Stimulated activated naive CD4-positive, alpha-beta T cell treated with Interleukin-2 at 50 U/mL for 16 hours (primary cell): ENCODE measurements at places on chromosomes 11 and 22.

DNA sequence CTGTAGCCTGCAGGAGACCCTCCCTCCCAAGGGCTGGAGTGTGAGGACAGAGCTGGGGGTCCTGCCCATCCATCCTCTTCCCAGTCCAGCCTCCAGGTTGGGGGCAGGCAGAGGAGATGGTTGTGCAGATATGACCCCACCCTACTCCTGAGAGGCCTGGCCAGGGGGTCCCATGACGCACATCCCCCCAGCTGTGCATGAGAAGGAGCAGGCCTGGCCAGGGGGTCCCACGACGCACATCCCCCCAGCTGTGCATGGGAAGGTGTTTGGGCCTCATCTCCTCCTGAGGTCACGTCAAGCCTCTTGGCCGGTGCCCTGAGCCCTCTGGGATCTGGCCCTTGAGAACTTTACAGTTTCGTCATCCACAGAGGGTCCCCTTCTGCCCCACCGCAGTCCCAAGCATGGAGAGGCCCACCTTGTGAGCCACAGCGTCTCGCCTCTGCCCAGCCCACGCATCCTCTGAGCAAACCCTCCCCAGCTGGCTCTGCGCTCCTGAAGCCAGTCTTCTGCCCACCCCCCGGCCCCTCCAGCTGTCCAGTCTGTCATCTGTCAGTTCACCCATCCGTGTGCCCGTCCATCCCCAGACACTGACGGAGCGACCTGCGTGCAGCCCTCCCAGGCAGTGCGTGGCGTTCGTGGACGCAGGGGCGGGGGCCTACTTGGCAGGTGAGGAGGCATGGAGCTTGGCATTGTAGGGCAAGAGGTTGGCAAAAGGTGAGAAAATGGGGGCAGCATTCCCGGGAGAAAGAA is 2.3 kb downstream of the ANO9 start:
- no peak for DNase-seq

- DNase-seq, result no peak
These were observed 233.3 kb downstream of the CTTN start for GRCh38 chr11:70631624-70632047.

DNA sequence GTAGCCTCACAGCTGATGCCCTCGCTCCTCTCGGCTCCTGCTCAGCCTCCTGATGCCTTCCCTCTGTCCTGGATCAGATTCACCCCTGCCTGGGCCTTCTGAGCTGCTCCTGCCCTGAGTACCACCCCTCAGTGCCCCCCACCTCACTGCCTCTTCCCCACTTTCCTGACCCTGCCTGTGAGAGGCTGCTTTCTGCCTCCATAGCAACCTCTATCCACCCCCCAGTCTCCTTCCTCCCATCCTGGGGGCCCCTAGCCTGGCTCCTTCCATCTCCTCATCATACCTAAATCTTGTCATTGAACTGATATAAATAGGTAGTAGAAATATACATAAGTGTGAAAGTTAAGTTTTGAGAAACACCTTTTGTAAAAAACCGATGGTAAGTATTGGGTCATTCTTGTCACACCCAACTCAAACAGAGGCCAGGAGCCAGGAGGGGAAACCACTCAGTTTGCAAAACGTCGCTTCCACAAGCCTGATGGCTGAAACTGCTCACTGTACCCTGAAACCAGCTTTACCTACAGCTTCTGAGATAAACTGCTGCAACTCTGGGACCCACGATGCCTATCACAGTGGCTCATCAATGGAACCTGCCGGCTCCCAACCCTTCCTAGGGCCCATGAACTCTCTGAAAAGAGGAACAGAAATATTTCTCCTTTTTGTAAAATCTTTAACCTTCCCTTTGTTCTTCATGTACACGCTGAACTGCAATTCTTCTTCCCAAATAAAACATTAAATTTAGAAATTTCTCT is 4.8 kb upstream of the APOBEC3H start:
- DNase-seq, result peak; percentile 29

DNA sequence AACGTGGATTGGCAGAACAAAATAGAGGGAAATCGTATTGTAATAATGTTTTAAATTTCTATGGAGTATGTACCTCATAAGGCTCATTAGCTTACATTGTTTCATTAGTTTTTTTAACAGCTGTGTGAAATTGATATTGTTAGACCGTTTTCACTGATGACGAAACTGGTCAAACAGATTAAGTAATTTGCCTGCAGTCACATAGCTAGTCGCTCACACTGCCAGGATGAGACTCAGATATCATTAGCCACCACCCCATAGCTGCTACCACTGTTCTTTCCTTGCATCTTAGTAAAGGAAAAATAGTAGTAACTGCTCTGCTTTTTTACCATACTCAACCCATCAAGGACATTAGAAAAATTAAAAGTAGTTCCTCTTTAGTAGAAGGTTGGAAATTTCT is 64.0 kb downstream of the DKK3 start:
- no peak for DNase-seq

GRCh38 chr11:125999234-125999880 is 53.5 kb downstream of the VSIG10L2 start:
- DNase-seq, result no peak

- DNase-seq, result no peak
These were observed 46.2 kb upstream of the SMCO4 start for GRCh38 chr11:93589347-93589746.

DNA sequence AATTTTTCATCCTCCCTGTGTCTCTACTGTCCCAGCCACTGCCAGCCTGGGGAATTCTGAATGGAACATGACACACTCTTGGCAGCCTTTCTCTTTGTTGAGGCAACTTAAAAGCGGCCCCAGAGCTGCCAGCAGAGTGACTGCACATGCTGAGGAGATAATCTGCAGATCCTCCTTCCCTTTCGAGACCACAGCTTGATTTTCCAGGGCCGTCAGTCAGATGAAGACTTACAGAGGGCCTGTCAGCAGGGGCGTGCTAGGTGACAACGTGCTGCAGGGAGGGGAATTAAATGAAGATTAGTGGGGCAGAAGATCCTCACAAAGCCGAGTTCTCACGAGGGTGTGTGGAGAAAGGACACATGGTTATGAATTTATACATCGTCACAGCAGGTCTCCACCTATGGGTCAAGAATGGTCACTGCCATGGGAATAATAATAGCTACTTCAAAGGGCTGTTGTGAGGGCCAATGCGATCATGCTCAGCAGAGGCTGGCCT is 193.5 kb upstream of the PITPNB start:
- no peak for DNase-seq

DNA sequence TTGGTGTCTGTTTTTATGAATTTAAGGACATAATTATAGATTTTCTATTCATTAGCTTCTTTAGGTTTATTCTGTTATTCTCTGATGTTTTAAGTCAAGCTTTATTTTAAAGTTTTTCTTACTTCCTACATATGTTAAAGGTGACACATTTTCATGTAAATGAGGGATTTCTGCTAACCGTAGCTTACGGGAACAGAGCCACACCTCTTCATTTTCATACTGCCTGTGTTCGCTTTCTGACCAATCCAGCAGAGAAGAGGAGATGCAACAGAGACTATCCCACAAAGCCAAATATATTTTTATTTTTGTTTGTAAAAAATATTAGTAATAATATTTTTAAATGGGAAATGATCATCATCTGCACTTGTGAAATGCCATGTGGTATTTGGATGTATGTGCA is 774.1 kb downstream of the BRD1 start:
- DNase-seq, result no peak

- peak; percentile 96 for DNase-seq
These were observed at the start of gene THAP7 for GRCh38 chr22:21001601-21002325. THAP7 (minus strand) TSS chr22:21002118; CDS start chr22:21001911, 207 bp downstream.

DNA sequence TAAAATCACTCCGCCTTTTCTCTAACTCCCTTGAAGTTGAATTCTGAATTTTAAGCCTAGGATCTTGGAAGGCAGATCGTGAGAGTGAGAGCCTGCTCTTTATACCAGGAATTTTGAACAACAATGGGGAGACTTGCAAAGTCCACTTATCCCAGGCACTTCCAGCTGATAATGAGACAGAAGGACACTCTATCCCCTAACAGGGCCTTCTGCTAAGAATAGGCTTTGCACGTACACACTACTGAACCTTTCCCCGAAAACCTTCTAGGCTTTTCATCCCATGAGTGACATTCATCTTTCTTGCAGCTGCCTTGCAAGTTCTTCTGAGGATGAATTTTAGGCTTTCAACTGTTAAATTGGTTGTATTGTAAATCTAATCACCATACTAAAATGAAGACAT is 44.0 kb upstream of the WT1 start:
- no peak for DNase-seq

GRCh38 chr11:10538924-10539323 is 2.1 kb downstream of the RNF141 start:
- no peak for DNase-seq

DNA sequence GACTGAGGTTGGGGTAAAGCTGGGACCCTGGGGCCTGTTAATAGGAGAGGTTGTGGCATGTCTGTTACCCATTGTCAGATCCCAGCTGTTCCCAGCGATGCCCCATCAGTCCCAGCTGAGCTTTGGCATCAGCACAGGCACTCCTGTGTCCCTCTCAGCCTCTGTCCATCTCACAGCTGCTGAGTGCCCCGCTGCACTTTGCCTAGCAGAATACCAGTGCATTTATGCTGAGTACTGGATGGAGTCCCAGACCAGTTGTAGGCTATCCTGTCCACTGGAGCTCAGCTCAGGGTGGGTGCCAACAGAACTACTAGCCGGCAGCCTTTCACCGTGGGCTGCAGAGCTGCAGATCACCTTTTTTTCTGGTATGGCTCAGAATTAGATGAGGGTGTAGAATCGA is 9.9 kb downstream of the FXYD6 start:
- DNase-seq, result no peak

DNA sequence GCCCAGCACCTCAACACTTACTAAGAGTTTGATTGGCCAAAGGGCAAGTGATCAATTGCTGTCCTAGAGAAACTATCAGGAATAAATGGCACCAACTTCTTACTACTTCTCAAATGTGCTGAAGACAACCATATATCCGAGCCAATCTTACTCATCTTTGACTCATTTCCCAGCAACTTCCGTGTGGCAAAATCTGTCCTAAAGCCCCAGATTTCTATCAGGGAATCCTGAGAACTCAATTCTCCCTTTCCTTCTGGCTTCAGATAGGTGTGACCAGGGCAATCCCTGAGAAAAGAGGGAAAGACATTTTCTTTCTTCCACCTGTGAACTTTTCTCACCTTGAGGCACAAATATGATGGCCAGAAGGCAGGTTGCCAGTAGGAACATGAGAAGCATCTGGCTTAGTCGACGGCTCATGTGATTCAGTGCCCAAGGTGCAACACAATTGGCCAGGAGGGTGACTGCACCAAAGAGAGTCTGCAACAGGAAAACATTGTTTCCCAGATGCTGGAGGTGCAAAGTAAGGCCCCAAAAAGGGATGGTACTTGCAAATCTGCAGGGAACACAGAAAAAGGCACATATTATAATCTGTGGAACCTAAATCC is 21.8 kb upstream of the SLC22A24 start:
- no peak for DNase-seq

DNA sequence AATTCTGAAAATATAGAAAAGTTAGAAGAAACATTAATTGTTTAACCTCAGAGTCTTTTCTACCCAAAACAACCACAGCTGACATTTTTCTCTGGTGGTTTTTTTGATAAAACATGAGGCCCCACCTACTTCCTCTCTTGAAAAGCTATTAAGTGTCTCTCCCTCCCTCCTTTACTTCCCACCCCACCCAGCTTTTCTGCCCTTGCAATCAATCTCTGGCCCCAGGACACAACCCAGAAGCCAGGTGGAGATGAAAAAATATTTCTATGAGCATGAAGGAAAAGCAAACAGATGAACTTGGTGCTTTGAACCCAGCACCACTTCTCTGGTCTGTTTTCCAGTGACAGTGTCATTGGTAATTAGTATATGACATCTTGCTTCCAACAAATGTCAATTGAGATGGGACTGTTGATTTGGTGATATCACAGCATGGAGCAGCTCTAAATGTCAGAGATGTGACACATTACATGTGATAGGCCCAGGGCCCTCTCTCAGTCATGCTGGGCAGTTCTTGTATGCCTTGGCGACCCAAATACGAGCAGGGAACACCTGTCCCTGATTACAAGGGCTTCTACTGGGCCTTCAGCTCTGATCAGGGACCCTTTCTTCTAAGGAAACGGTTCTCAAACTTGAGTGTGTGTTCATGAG is 23.9 kb upstream of the TMPRSS13 start:
- DNase-seq, result no peak

- DNase-seq, result no peak
These were observed 20.5 kb upstream of the SORL1-AS1 start for GRCh38 chr11:121473064-121473777.

- DNase-seq, result no peak
These were observed 9.9 kb downstream of the SLC43A3 start for GRCh38 chr11:57417056-57417455.

DNA sequence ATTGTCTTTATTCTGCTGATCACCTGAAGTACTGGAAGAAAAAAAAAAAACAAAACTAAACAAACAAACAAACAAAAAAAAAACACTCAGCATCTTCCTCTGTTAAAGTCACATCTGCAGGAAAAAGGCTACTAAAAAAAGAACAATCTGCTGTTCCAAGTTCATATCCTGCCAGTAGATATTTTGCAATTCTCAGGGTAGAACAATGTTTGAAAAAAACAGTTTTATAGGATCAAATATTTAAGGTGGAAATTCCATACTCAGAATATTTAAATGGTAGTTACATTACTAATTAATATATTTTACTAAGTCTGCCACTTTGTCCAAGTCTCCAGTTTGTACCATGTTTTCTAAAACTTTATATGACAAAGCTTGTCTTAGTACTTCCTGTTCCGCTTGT is 175.2 kb downstream of the SBF2 start:
- no peak for DNase-seq

DNA sequence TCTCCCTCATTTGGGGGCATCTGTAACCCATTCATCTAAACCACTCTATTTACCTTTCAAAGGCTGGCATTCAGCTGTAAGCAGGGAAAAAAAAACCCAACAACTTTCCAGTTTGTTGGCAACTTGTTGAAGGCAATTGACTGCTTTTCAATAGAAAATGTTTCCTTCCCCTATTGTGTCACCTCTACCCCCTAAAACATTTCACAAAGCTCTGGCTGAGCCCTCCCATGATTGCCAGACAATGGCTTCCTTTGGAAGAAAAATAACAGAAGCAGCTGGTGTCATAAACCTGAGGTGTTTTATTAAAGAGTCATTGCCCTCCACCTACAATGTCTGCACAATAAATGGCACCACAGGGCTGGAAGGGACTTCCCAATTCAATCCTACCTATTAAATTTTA is 22.1 kb upstream of the PSMA1 start:
- DNase-seq, result no peak

DNA sequence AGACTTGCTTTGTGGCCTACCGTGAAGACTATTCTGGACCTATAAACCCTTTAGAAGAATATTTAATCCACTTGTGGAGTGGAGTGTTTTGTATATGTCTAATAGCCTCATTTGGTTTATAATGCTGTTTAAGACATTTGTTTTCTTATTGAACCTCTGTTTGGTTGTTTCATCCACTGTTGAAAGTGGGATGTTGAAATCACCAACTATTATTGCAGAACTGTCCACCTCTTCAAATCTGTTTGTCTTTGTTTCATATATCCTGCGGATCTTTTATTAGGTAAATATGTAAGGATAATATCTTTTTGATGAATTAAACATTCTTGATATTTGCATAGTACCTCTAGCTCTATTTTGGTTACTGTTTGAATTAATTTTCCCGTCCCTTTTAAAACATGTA is 49.1 kb downstream of the XKR3 start:
- DNase-seq, result no peak

GRCh38 chr11:131980199-131980598 is 609.8 kb downstream of the NTM start:
- DNase-seq, result no peak
